CD8-positive, alpha-beta T cell (primary cell): ENCODE measurements at places on chromosomes 4 and X.

DNA sequence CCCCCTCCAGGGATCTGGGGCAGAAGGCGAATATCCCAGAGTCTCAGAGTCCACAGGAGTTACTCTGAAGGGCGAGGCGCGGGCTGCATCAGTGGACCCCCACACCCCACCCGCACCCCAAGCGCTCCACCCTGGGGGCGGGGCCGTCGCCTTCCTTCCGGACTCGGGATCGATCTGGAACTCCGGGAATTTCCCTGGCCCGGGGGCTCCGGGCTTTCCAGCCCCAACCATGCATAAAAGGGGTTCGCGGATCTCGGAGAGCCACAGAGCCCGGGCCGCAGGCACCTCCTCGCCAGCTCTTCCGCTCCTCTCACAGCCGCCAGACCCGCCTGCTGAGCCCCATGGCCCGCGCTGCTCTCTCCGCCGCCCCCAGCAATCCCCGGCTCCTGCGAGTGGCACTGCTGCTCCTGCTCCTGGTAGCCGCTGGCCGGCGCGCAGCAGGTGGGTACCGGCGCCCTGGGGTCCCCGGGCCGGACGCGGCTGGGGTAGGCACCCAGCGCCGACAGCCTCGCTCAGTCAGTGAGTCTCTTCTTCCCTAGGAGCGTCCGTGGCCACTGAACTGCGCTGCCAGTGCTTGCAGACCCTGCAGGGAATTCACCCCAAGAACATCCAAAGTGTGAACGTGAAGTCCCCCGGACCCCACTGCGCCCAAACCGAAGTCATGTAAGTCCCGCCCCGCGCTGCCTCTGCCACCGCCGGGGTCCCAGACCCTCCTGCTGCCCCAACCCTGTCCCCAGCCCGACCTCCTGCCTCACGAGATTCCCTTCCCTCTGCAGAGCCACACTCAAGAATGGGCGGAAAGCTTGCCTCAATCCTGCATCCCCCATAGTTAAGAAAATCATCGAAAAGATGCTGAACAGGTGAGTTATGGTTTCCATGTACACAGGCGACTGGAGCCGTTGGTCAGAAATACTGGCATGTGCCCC, at the start of gene CXCL1:
TSS of gene CXCL1 (plus strand) at position 264 of the 926 bp plus-strand sequence. CDS start at position 342, 78 bp downstream.
- no peak for DNase-seq

DNA sequence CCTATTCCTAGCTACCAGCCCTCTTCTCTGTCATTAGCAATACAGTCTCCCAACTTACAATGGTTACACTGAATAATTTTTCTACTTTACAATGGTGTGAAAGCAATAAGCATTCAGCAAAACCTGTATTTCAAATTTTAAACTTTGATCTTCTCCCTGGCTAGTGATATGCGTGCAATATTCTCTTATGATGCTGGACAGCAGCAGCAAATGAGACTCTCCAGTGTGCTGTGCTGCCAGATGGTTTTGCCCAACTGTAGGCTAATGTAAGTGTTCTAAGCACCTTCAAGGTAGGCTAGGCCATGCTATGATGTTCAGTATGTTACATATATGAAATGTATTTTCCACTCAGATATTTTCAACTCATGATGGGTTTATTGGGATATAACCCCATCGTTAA, 5.9 kb upstream of the GAR1 start:
- DNase-seq: no peak

- DNase-seq: no peak
These were observed 199.2 kb downstream of the EDA start for GRCh38 chrX:69815063-69815462.

GRCh38 chr4:118313098-118313497, 39.7 kb downstream of the PRSS12 start:
- DNase-seq: no peak

DNA sequence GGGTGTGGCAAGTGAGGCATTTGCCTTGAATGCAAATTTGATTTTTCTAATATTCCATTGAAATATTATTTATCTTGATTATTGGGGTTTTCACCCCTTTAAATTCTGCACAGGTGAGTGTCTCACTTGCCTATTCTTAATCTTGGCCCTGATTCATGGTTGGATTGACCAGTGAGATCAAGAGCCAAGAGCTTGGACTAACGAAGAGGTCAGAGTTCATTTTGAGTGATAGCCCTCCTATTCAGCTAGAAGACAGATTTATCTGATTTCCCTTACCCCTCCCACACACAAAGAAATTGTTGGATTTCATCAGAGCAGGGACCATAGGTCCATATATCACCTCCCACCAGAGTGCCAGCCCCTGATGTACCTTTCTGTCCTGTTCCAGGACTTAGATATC, 11.6 kb upstream of the ACOT9 start:
- no peak for DNase-seq

GRCh38 chrX:150696331-150696730, 3.1 kb downstream of the MTMR1 start:
- DNase-seq: no peak

- DNase-seq: no peak
These were observed 50.5 kb downstream of the CXCL1 start for GRCh38 chr4:73919691-73920090.

DNA sequence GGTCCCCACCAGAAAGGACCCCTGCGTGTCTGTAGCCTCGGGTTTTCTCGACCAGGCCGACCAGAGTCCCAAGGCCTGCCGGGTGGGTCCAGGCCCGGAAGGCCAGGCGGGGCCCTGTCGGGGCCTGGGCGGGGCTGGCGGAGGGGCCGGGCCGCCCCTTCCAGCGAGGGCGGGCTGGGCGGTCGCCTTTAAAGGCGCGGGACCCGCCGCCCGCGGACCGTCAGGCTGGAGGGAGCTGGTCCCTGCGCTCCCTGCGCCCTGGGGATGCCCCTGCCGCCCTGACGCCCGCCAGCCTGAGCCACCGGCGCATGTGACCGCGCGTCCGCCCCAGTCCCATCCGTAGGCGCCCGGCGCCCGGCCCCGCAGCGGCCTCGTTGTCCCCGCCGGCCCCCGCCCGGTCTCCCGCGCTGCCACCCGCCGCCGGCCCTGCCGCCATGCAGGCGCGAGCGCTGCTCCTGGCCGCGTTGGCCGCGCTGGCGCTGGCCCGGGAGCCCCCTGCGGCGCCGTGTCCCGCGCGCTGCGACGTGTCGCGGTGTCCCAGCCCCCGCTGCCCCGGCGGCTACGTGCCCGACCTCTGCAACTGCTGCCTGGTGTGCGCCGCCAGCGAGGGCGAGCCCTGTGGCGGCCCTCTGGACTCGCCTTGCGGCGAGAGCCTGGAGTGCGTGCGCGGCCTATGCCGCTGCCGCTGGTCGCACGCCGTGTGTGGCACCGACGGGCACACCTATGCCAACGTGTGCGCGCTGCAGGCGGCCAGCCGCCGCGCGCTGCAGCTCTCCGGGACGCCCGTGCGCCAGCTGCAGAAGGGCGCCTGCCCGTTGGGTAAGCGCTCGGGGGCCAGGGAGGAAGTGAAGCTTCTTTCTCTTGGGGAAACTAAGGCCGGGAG, at the start of gene HTRA3:
TSS of gene HTRA3 (plus strand) at position 220 of the 883 bp plus-strand sequence. CDS start at position 435, 215 bp downstream.
- DNase-seq: no peak

- no peak for DNase-seq
These were observed 151.6 kb downstream of the EMCN start for GRCh38 chr4:100366213-100366612.

DNA sequence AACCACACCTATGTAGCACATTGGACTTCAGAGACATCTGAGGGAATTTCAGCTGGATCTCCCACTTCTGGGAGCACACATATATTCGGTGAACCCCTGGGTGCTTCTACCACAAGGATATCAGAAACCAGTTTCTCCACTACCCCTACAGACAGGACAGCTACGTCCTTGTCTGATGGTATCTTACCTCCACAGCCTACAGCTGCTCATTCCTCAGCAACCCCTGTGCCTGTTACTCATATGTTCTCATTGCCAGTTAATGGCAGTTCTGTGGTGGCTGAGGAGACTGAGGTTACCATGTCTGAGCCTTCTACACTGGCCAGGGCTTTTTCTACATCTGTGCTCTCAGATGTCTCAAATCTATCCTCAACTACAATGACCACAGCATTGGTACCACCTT, 45.7 kb downstream of the ADGRG4 start:
- no peak for DNase-seq

DNA sequence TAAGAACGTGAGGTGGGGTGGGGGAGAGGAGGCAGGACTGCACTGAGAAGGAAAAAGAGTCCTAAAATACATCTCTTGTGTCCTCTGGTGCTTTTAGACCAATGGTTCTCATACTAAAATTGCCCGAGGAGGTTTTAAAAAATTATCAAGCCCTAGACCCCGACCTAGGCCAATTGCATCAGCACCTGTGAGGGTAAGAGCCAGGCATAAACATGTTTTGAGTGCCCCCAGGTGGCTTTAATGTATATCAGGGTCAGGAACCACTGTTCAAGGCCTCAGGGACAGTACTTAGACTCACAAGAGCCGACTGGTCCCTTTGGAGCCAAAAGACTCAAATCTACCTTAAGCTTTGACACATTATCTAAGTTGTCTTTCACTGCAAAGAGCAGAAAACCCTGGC, 37.5 kb upstream of the TMEM150C start:
- no peak for DNase-seq

DNA sequence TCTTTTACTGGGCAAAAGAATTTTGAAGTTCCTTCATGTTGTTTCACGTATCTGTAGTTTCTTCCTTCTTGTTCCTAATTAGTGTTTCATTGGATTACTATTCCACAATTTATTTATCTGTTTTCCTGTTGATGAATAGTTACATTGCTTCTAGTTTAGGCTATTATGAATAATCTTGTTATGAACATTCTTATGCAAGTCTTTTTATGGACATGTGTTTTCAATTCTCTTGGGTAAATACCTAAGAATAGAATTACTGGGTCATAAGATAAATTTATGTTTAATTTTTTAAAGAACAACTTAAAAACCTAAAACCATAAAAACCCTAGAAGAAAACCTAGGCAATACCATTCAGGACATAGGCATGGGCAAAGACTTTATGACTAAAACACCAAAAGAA, 70.9 kb upstream of the RXFP1 start:
- DNase-seq: no peak

- DNase-seq: peak; percentile 56
These were observed 37.3 kb downstream of the ACOX3 start for GRCh38 chr4:8403173-8403753.

DNA sequence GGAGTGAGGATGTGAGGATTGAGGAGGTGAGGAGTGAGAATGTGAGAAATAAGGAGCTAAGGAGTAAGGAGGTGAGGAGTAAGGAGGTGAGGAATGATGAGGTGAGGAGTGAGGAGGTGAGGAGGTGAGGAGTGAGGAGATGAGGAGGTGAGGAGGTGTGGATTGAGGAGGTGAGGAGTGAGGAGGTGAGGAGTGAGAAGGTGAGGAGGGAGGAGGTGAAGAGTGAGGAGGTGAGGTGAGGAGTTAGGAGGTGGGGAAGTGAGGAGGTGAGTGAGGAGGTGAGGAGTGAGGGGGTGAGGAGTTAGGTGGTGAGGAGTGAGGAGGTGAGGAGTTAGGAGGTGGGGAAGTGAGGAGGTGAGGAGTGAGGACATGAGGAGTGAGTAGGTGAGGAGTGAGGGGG, 74.8 kb upstream of the MXD4 start:
- peak; percentile 1 for DNase-seq

- DNase-seq: no peak
These were observed 389.1 kb upstream of the PCDH7 start for GRCh38 chr4:30330894-30331652.

DNA sequence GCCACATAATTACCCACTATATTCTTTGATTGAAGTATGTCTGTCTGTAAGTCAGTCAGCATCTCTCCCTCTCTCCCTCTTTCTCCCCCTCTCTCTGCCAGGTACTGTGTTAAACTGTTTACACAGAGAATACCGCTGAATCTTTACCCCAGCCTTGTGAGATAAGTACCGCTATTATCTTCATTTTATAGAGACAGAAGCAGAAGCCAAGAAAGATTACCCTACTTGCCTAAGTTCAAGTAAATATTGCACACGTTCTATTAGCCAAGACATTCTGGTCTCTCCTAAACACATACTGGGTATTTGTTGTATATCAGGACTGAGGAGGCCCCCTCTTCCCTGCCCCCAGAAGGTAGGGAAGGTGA, 695 bp upstream of the GPR101 start:
- no peak for DNase-seq
